NCI-H2171 (cell line): ENCODE measurements at places on chromosomes 2 and 18.

DNA sequence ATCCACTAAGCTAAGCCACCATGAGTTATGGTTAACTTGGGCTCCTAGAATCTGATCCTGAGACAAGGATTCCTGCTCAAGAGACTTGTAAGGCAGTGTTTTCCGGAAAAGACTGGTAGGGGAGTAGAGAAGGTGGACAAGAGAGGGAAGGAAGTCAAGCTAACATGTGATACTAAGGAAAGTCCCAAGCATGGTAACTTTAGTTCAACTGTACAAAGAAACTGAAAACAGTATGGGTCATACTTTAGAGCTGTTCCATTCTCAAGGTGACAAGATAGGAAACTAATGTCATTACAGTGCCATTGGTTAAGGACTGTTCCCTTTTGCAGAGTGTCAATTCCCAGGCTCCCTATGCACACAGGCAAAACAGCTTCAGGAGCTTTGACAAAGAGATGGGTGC, 5.8 kb downstream of the MYO5B start:
- no peak for DNase-seq

DNA sequence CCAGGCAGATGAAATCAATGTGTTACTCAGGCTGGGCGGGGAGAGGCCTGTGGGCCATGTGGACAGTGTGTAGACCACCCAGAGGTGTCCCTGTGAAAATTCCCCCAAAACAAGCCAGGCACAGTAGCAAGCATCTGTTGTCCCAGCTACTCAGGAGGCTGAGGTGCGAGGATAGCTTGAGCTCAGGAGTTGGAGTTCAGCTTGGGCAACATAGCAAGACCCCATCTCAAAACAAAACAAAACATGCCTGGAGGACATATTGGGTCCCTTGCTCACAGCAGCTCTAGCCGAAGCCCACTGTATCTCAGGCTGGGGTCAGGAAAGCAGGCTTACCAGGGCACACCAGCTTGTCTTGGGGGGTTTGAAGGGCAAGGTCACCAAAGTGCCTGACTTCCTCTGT, 4.3 kb upstream of the PTMA start:
- DNase-seq = no peak

DNA sequence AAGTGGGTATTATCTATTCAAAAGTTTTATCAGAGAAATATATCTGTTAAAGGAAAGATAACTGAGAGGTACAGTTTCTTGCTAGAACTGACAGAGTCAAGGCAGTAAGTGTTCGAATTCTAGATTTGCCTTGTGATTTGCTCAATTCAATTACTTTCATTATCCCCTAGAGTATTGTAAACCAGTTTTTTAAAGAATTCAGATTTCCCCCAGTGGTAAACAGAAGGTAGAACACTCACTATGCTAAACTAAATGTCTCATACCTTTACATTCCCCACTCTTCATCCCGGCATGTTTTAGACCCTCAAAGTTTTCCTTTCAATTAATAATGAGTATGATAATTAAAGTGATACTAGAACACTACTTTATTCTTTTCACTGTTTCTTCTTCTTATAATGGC, 28.6 kb downstream of the TTC21B start:
- no peak for DNase-seq

- DNase-seq = no peak
These were observed 165.3 kb downstream of the SNTG2 start for GRCh38 chr2:1115843-1116539.

GRCh38 chr2:75432761-75433361, 127.9 kb downstream of the EVA1A start:
- DNase-seq = no peak

GRCh38 chr2:11096591-11096990, 58.7 kb upstream of the SLC66A3 start:
- DNase-seq = no peak

DNA sequence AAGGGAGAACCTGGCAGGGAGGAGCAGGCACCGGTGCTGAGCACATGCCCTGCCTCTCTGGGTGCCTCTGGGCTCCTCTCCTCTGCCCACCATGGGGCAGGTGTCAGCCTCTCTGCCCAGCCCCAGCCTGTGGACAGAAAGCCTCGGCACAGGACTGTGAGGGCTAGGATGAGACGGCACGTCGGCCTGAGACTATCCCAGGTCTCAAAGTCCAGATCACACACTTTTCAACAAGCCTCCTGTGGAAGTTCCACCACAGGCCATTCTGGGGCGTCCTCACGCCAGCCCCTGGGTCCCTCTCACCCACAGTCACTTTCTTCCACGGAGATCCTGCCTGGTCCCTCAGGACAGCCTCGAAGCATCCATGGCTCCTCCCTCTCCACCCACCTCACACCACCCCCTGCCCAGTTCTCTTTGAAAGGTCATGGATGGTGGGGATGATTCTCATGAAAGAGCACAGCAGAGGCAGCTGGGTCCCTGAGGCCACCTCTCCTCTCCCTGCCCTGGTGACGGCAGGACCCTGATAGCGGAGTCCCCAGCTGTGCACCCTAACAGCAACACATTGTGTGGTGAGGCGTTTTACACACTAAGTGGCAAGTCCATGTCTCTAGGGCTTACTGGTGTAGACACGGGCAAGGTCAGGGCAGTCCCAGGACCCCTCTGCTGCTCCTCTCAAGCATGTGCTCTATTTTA, 569.4 kb upstream of the SALL3 start:
- no peak for DNase-seq

DNA sequence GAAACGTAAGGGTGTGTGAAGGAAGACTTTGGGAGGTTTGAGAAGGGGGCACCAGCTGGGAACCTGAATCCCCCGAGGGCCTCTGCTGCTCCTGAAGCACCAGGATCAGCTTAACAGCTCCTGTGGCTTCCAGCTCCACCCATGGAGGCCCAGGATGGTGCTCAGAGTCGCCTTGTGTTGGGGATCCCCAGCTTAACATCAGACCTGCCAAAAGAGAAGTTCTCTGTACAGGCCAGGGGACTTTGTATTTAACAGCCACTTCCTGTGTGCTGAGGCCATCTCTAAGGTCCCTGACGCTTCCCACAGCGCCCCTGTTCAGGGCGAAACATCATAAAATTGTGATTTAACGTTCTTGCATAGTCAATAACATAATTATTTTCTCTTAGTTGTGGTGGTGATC, 77.5 kb downstream of the NCK2 start:
- DNase-seq = peak; percentile 45

DNA sequence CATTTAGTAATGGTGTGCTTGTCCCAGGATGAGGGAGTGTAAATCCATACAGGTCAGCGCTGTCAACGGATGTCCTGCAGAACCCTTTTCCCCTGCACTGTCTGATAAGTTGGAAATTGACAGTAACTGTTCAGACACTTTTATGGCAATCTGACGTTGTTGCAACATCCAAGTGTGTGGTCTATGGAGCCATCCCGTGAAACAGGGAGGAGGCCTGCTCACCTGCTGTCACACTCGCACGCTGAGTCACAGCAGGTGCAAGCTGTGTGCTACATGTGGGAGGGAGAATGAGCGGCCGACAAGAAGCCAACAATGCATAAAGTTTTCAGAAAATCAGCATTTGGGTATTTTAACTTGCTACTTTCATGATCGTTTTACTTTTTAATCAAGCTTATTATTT, 43.7 kb upstream of the RMDN2 start:
- DNase-seq = peak; percentile 4

- no peak for DNase-seq
These were observed 163.2 kb upstream of the CYRIA start for GRCh38 chr2:16828828-16829160.

GRCh38 chr2:233063976-233064411, 3.9 kb downstream of the INPP5D start:
- no peak for DNase-seq

DNA sequence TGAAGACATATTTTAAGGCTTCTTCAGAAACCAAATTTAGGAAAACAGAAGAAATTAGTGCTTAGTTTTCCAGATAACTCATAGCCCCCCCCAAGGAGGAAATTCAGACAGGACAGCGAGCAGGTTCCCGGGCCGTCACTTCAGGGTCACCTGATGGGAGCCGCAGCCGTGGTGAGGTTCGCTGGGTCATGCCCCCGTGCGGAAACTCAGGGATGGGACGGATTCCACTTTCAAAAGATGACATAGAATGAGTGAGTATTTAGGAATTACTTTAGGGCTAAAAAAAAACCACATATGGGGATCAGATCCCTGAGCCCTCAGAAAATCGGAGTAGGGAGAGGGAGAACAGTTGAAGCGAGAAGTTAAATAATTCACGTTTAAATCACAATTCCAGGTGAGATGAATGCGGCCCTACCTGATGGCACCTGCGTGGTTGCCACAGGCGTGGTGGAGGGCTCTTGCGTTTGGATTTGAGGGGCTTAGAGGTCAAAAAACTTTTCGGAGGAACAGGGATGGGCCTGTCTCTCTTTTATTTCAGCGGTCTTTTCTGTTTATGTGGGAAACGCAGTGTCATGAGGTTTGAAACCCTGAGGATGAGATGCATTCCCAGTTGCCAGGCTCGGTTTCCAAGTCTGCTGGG, 114.4 kb downstream of the NFATC1 start:
- no peak for DNase-seq

DNA sequence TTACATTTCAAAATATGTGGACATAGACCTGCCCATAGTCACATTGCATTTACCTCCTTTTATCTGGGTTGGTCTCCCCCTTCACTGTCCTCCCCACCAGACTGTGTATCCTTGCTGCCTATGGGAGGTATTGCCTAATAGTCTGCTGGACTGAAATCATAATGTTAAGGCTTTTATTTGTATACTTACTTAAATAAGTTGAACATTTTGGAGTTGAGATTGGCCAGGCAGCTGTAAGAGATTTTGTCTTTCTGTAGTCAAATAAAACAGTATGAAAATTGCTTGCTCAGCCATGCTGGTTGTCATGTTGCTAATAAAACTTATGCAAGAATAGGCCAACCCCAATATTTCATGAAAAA, 280.9 kb downstream of the PTPRM start:
- DNase-seq = no peak

GRCh38 chr2:136787970-136788369, 22.6 kb downstream of the THSD7B start:
- no peak for DNase-seq

DNA sequence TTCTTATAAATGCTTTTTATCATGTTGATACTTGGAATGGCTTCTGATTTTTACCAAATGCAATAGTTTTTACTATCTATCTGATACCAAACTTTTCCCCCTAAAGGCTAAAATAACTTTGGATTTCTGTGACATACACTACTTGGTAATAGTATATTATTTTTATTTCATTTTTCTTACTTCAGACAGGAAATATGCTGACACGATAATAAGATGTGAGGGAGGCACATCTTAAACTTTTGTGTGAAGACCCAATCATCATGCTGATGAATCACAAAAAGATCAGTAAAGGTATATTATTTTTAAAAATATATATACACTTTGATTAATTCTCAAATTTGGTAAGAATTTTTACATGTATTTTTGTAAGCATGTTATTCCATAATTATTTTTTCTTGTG, 122.8 kb downstream of the TGIF1 start:
- no peak for DNase-seq

DNA sequence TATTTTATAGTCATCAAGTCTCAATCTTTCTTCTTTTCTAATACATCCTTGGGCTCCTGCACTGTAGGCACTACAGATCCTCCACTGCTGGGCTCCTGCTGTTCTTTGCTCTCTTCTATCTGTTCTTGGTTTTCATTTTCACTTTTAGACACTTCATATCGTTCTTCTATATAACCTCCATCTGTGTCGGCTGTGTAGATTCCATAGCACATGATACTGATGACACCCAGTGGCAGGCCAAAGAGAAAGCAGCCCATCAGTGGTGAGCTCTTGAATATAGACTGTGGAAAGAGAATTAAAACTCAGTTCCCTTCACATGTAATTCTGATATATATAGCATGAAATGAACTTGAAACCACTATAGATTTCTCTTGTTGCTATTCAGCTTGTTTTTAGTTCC, 38.0 kb downstream of the TMX3 start:
- DNase-seq = no peak
